ENCODE measurements at places on chromosomes 1 and 21.

DNA sequence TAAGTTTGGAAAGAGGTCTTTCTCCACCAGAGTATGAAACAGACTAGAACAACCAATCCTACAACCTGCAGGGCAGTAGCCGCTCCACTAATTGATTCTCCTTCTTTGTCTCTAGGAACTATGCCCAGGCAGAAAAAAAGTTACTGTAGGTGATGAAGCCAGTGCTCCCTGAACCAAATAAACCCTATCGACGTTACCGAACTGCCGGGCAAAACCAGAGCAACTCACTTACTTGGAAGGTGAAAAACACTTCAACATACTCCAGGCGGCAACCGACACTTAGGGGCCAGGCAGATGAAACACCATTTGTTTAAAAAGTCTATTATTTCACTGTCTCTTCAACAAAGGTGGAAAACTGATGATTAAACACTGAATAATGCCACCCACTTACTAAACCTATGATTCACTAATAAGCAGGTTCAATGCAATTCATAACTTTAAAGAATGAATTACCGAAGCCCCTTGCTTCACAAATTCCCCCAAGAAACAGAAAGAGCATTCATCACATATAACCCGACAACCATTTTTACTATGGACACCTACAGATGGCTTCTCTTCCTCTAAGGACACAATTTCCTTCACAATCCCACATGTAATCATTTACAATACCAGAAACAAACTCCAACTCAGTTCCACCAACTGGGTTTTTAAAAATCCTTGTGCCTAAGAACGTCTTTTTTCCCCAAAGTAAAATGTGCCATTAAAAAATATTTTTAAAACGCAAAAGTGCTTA is 1.6 kb downstream of the NRIP1 start:
- DNase-seq = no peak

GRCh38 chr1:171055966-171056643 is 34.6 kb upstream of the FMO3 start:
- DNase-seq = no peak

GRCh38 chr1:180040034-180040433 is 85.4 kb downstream of the CEP350 start:
- DNase-seq = no peak

DNA sequence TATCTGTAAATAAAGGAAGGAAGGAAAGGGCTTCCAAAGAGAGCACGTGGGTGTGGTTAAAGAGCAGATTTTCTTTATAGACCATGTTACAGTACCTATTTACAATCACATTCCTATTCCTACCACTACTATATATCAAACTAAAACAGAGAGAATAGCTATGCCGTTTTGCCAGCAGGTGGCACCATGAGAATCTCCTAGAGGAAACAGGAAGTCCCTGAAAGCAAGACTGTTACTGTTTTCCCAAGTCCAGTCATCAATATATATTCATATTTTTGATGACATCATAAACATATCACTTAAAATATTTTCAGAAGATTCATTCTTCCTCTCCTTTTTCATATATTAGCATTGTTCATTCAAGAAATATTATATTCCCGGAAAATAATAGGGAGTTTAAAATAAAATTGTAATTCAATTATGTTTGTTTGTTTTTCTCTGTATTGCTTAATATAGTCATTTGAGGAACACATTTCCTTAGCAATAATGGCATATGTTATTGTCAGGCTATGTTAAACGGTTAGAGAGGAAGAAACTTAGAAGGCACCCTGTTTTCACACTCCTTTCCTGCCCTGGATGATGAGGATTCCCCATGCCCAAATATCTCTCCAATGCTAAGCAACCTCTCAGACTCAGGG is 6.6 kb downstream of the CCDC190 start:
- DNase-seq = peak; percentile 30

- no peak for DNase-seq
Observed at GRCh38 chr21:38167345-38167744, 89.4 kb upstream of the KCNJ15 start.

- no peak for DNase-seq
Observed at GRCh38 chr1:236398538-236398937, 4.5 kb downstream of the EDARADD start.

GRCh38 chr1:212774584-212774983 is 17.0 kb downstream of the NSL1 start:
- DNase-seq = no peak

- no peak for DNase-seq
Observed at GRCh38 chr1:94526152-94526980, 15.2 kb downstream of the F3 start.

GRCh38 chr1:207646171-207646570 is 1.2 kb downstream of the CR1L start:
- DNase-seq = no peak

DNA sequence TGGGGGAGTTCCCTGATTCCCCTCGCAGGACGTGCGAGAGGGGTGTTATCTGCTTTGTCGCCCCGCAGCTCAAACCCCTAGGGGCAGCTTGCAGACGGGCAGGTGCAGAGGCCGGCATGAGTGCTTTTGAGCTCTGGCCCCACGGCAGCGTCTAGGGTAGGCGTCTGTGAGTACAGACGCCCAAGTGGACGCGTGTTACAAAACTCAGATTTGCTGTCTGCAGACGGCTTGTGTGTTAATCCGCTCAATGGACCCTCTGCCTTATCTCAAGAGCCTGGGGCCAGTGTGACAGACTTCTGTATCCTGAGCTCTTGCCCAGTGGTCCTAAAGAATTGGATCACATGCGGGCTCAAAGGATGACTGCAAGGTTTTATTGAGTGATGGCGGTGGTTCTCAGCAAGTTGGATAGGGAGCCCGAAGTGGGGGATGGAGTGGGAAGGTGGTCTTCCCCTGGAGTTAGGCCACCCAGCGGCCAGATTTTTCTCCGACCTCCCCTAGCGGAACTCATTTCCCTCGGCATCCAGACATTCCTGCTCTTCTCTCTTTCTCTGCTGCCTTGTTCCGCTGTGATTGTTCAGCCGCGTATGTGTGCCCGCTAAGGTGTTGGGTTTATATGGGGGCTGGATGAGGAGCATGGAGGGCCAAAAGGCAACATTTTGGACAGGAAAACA is 9.4 kb downstream of the CFHR4 start:
- DNase-seq = no peak

DNA sequence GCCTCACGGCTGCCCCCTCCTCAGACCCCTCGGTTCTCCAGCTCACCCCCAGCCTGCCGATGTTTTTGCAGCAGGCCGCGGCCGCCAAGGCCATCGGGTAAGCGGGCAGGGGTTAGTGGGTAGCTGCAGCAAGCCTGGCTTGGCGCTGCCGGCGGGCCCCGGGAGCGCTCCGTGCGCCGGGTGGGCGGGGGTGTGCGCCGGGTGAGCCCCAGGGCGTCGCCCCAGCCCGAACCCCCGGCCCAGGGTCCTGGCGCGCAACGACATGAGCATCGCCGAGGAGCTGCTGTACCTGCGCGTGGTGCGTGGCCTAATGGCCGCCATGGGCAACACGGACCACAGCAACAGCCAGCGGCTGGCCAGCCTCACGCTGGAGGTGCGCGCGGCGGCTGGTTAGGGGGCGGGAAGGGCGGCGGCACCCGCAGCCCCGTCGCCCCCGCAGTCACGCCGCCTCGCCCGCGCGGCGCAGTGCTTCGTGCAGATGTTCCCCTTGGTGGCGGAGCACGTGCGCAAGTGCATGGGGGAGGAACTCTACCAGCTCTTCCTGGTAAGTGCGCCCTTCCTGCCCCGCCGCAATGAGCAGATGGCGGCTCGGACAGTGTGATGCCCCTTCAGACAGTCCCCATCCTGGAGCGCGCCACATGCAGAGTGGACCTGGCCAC is 6.5 kb downstream of the RNU5D-1 start:
- no peak for DNase-seq

GRCh38 chr1:17603091-17603841 is 63.8 kb downstream of the ARHGEF10L start:
- no peak for DNase-seq

GRCh38 chr1:205436776-205437410 is 15.0 kb upstream of the LEMD1 start:
- DNase-seq = no peak

DNA sequence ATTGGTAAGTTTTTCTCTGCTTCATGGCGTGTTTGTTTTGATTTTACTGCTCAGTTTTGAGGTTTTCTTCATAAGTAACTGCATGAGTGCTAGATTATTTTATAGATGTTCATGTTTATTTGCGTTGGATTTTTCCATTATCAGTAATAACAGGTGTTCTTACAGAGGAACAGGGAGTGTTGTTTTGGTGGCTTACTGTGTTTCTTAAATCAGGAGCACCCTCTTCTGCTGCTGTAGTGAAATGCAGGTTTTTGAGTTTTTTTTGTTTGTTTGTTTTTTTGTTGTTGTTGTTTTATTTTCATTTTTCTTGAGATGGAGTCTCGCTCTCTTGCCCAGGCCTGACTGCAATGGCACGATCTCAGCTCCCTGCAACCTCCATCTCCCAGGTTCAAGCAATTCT is 32.6 kb downstream of the CTBS start:
- no peak for DNase-seq

DNA sequence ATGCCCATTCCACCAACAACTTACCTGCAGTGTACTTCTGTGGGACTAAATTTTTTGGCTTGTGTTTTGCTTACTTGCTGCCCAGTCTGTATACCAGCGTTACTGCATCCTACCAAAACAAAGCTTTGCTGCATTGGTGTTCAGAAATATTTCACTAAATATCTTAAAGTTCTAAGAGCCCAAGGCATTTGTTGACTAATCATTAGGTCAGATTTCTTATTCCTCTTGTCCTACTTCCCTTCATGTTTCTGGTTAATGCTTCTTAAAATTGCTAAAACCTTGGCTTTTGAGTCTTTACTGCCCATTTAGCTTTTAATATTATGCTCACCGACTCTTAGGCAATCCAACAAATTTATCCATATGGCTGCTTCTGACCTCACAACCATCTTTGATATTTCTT is 161.8 kb downstream of the DPYD start:
- no peak for DNase-seq

- DNase-seq = peak; percentile 42
Observed at GRCh38 chr1:93908394-93909145, 660 bp downstream of the GCLM start.

- no peak for DNase-seq
Observed at GRCh38 chr1:111483166-111483565, 9.4 kb downstream of the C1orf162 start.

DNA sequence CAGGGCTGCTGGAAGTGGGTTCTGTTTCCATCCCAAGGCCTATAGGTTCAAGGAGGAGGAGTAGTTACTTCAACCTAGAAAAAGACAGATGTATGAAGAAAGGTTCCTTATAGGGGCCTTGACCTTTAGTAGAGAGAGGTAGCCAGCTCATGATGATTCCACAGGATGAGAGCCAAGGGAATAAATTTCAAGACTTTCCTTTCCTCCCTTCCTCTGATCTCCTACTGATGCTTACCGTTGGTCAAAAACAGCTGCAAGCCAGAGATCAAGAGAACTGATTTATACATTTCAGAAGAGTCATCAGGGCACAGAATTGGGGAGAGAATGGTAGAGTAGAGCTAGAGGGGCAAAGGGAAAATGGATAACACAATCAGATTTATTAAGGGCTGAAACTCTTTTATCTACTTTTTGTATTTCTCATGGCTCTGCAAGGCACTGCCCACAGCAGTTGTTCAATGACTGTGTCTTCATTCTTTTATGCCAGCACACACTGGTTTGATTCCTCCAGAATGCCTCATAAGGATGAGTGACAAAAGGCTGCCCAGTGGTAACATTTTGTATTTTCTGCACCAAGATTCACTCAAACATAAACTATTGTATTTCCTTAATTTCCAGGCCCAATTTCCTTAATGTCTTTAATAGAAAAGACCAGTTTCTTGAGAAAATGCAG is 37.4 kb downstream of the AK5 start:
- no peak for DNase-seq

- no peak for DNase-seq
Observed at GRCh38 chr1:4915154-4915553, 260.7 kb downstream of the AJAP1 start.

DNA sequence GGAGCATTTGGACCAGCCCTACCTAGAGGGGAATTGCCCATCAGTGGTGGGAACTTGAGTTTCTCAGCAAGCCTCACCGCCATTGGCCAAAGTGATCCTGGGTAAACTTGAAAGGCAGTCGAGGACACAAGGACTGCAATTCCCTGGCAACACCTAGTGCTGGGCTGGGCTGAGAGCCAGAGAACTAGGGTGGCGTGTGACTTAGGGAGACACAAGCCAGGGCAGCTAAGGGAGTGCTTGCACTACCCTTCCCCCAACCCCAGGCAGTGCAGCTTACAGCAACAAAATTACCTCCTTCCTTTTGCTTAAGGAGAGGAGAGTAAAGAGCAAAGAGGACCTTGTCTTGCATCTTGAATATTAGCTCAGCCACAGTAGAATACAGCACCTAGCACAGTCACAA is 176.9 kb upstream of the PRMT6 start:
- DNase-seq = no peak

GRCh38 chr1:67144696-67145095 is 9.9 kb upstream of the C1orf141 start:
- no peak for DNase-seq

GRCh38 chr1:10773851-10774614 is 22.4 kb downstream of the CASZ1 start:
- DNase-seq = no peak

DNA sequence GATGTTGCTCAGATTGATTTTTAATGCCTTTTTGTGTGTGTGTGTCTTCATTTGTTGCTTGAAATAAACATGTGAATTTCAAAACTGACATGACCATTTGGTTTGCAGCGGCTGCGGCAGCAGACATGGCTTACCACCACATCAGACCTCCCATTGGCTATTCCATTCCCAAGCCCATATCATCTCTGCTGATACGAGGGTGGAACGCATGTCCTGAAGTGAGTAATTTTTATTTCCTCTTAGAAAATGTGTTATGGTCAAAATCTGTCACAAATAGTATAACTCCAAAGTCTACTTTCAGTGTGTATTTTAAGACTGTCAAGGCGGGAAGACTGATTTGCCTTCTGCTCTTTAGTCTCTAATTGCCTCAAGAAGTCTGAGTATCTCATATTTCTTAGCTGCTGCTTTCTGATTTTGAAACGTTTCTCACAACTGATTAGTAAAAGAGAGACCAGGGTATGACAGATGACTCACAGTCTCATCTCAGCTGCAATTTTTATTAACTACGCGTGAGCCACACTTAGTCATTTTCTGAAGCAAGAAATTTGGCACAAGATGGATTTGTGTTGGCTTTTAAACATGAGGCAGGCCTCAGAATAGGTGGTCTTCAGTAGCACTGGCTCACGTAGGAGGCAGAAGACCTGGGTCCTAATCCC is 49.0 kb downstream of the LRRC53 start:
- DNase-seq = no peak

GRCh38 chr1:182556279-182556678 is 32.8 kb downstream of the RNASEL start:
- DNase-seq = no peak

DNA sequence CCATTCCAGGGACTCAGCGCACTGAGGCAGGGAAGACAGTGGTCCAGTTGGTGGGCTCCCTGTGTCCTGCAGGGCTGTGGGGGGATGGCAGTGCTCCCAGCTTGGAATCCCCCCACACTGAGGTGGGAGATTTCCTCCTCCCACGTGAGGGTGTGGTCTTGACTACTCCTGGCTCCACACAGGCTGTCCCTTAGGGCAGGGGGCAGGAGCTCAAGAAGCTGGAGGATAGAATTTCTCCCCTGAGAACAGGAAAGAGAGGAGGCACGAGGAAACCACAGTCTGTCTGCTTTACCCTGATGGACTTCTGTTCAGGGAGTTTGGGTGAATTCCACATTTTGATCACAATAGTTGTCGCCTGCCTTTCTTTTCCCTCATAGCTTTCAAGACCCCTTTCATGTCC is 62.1 kb downstream of the CACNA1E start:
- DNase-seq = no peak

All from GM19239 (cell line).